Small intestine (tissue), 16 donors: ENCODE measurements at places on chromosomes 12 and 14. TPM values are rescaled to one million over a fixed set of nuclear protein-coding genes. Genes with fewer than 3 reads are reported as not detected.

The B4GALNT3 gene
- polyA plus RNA-seq = not detected

The USP5 gene
- 31.9 TPM for polyA plus RNA-seq

The ITPK1 gene
- polyA plus RNA-seq = 124 TPM

The GALNT6 gene
- polyA plus RNA-seq = 45.2 TPM

The TCTN2 gene
- polyA plus RNA-seq = 0.81 TPM

The GYS2 gene
- polyA plus RNA-seq = 0.03 TPM

The BRF1 gene
- 20.1 TPM for polyA plus RNA-seq

The SIRT4 gene
- polyA plus RNA-seq = 3.4 TPM

The TRHDE gene
- 1.3 TPM for polyA plus RNA-seq

The CLEC7A gene
- polyA plus RNA-seq = 4.5 TPM

The KIF5A gene
- 8.4 TPM for polyA plus RNA-seq

The AQP6 gene
- not detected for polyA plus RNA-seq

The PTCSC3 gene
- not detected for polyA plus RNA-seq

The VRTN gene
- not detected for polyA plus RNA-seq

The TAS2R19 gene
- 0.09 TPM for polyA plus RNA-seq
